A549 treated with ZK216348 at 1 μM for 4 hours (cell line): ENCODE measurements at places on chromosomes 16 and 17. TPM values are rescaled to one million over a fixed set of nuclear protein-coding genes. Genes with fewer than 3 reads are reported as not detected.

SLC22A31 gene
- total RNA-seq = 0.72 to 2.0 TPM (median 1.2 TPM) in 5 replicates

ABAT gene
- total RNA-seq = 0.15 to 0.47 TPM (median 0.25 TPM) in 5 replicates

ANKRD13B gene
- total RNA-seq = 16.7 to 31.0 TPM (median 28.8 TPM) in 5 replicates

NPTX1 gene
- 89.4 to 202 TPM (median 153 TPM) in 5 replicates for total RNA-seq

IL34 gene
- 0.32 to 0.83 TPM (median 0.43 TPM) in 4 of 5 replicates, not detected in the other for total RNA-seq

PARN gene
- 33.6 to 45.6 TPM (median 40.6 TPM) in 5 replicates for total RNA-seq

ZSCAN10 gene
- not detected in 5 replicates for total RNA-seq

UNKL gene
- total RNA-seq = 19.8 to 40.8 TPM (median 36.0 TPM) in 5 replicates

ABCA3 gene
- 13.8 to 23.1 TPM (median 19.7 TPM) in 5 replicates for total RNA-seq

CDH1 gene
- total RNA-seq = 3.5 to 7.8 TPM (median 5.0 TPM) in 5 replicates

ITGA2B gene
- total RNA-seq = 1.2 to 1.9 TPM (median 1.6 TPM) in 5 replicates

DNASE1L2 gene
- 0.75 to 2.1 TPM (median 1.6 TPM) in 5 replicates for total RNA-seq

SHPK gene
- 10.5 to 17.7 TPM (median 16.4 TPM) in 5 replicates for total RNA-seq

CTRL gene
- 1.0 to 2.5 TPM (median 1.4 TPM) in 5 replicates for total RNA-seq

PRR15L gene
- total RNA-seq = 1.0 to 2.1 TPM (median 1.5 TPM) in 5 replicates

SLC12A3 gene
- total RNA-seq = not detected in 5 replicates

LRRC46 gene
- 3.1 to 4.2 TPM (median 3.9 TPM) in 5 replicates for total RNA-seq

MYO1C gene
- total RNA-seq = 85.5 to 152 TPM (median 144 TPM) in 5 replicates
